ENCODE measurements at places on chromosomes 3 and 15. TPM values are rescaled to one million over a fixed set of nuclear protein-coding genes. Genes with fewer than 3 reads are reported as not detected.

FOXL2NB gene
- 6.2 TPM for total RNA-seq

HHLA2 gene
- 1.0 TPM for total RNA-seq

CIB1 gene
- 80.7 TPM for total RNA-seq

KIF7 gene
- 2.0 TPM for total RNA-seq

C3orf49 gene
- total RNA-seq, result not detected

ATP2B2 gene
- total RNA-seq, result 0.29 TPM

CYP1A1 gene
- 0.29 TPM for total RNA-seq

TM6SF1 gene
- 2.6 TPM for total RNA-seq

LTF gene
- total RNA-seq, result 0.59 TPM

FRG2C gene
- total RNA-seq, result not detected

EOMES gene
- total RNA-seq, result not detected

LDHAL6B gene
- not detected for total RNA-seq

GRCh38 chr3:45123030-45123429 is 23.1 kb downstream of the CDCP1 start:
- peak; percentile 73 for DNase-seq

DNA sequence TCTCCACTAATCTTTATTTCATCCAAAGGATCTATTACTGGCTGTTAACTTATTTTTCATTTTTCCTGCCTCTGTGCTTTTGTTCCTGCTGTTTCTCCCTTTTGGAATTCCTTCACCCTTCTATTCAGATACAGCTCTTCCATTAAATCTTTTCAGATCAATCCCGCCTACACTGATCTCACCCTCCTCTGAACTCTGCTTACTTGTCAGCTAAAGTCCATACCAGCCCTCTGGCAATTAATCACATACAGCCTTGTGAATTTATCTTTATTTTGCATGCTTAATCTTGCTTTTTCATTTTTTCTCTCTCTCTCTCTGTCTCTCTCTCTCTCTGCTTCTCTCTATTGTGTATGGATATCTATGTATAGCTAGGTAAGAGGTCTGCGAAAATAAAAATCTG is 100.8 kb upstream of the UMPS start:
- DNase-seq, result no peak

DNA sequence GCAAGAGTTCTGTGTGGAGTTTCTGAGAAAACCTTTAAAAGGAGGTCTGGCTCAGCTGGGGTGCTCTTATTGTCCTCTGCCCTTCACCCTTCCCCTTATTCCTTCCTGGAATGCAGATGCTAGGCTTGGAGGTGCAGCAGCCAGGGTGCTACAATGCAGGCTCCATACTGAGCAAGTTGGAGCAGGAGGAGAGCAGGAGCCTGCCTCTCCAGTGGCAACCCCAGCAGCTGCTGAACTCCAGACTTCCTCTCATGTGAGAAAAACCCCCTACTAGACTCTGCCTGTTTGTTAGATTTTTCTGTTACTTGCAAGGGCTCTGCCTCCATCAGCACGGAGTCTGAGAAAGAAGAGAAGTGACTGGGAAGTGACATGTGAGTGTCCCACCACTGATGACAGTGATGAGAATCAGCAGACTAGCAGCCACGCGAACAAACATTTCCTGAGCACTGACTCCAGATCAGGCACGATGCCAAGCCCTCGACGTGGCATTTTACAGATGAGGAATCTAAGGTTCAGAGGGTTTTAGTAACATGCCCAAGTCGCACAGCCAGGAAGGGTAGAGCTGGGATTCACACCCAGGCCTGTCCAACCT is 16.1 kb upstream of the RARRES1 start:
- DNase-seq, result no peak

GRCh38 chr15:50077176-50077575 is 41.9 kb downstream of the ATP8B4 start:
- DNase-seq, result no peak

DNA sequence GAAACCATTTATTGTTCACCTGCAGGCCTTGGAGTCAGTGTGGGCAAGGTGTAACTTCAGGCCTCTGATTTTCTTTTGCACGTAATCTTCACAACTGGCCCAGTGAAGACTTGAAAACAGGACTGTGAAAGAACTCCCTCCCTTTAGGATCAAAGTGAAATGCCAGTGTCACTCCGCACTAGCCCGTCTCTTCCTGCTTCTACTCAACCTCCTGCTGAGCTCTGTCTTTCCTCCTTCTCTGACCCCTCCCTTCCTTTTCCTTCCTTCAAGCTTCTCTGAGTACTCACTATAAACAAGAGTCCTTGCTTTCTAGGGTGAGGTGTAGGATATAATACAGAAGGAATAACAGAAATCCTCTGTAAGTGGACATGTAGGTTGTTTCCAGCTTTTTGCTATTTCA is 28.5 kb downstream of the TMEM41A start:
- no peak for DNase-seq

- no peak for DNase-seq
These were observed 2.4 kb downstream of the PML start for GRCh38 chr15:73996939-73997338.

GRCh38 chr3:30679045-30679444 is 72.6 kb downstream of the TGFBR2 start:
- DNase-seq, result no peak

DNA sequence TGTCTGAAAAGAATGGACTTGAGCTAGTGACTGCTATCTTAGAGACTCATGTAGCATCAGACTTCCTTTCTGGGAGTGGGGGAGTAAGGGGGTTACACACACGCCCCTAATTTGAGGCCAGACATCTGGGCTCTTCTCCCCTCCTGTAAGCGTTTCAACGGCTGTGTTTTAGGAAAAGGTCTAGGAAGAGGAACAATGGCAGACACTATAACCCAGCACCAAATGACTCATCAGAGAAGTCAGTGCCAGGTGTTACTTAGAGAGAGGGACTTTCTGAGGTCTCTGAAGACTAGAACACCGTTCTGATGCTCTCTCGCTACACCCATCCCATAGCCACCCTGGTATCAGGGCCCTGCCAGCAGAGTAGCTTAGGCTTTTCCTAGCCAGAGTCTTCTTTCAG is 65.5 kb downstream of the SSUH2 start:
- no peak for DNase-seq

DNA sequence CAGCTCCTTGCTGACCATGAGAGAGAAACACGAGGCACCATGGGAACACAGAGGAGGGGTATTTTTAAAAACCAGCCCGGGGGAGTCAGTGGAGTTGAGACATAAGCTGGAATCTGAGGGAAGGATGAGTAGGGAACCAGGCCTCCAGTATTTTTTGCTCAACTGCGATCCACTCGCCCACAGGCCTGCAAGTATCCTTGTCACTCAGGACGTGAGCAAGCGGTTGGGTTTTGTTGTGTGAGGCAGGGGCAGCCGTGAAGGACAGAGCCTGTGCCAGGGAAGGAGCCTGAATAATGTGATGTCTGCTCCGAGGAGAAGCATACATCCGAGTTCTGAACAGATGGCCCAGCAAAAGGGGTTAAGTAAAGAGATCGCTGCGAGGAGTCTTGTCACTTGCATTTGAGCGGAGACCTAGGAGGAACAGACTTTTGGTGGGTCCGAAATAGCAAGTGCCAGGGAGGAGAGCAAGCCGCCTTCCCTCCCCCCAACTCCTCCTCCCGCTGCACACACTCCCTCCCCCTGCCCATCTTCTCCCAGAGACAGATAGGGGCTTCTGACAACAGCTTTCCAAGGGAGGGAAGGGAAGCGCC is 20.4 kb upstream of the NTRK3 start:
- no peak for DNase-seq

DNA sequence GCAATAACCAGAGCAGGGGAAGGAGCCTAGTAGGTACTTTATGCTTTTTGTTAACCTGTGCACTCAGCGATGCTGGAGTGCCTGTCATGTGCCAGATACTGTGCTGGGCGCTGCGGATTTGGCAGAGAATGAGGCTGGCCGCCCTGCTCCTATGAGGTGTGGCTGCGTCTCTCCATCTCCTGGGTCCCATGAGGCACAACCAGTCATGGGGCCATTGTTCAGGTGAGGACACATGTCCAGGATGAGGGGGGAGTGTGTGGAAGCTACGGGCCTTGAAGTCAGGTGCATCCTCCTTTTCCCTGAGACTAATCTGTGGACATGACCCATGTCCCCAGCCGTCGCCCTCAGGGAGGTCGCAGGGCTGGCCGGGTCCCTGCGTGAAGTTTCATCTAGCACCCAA is 963 bp upstream of the TXNRD3 start:
- no peak for DNase-seq

DNA sequence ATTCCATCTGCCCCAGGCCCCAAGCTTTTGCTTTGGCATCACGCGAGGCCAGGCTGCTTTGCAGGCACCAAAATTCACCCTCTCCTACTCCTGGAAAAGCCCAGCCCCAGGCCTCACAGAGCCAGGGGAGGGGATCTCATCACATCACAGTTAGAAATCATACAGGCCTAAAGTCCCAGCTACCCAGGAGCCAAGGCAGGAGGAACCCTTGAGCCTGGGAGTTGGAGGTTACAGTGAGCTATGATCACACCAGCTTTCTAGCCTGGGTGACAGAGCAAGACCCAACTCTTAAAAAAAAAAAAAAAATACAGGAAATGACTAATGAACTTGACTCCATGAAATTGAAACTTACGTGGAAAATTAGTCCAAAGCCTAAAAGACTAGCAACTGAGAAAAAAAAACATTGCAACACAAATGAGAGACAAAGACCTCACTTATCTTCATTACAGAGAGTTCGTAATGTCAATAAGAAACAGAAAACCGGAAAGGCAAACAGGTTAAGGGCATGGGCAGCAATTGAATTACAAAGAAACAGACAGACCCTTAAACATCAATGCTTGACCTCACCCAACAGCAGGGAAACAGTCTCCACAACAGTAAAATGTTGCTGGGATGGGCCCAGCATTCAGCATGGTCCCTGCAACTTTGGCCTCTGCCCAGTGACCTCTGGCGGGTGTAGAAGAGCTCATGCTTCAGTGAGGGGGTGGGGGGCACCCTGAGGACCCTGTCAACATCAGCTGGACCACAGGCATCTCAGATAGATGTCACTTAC is 151.5 kb downstream of the LRRK1 start:
- peak; percentile 20 for DNase-seq

- no peak for DNase-seq
These were observed 19.9 kb upstream of the BFSP2 start for GRCh38 chr3:133379926-133380325.

DNA sequence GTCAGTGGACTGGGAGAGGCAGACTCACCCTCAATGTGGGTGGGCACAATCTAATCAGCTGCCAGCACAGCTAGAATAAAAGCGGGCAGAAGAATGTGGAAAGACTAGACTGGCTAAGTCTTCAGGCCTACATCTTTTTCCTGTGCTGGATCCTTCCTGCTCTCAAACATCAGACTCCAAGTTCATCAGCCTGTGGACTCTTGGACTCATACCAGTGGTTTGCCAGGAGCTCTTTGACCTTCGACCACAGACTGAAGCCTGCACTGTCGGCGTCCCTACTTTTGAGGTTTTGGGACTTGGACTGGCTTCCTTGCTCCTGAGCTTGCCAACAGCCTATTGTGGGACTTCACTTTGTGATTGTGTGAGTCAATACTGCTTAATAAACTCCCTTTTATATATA is 68.0 kb downstream of the CNTN3 start:
- no peak for DNase-seq

GRCh38 chr15:63526401-63526800 is 22.0 kb downstream of the USP3 start:
- DNase-seq, result no peak

DNA sequence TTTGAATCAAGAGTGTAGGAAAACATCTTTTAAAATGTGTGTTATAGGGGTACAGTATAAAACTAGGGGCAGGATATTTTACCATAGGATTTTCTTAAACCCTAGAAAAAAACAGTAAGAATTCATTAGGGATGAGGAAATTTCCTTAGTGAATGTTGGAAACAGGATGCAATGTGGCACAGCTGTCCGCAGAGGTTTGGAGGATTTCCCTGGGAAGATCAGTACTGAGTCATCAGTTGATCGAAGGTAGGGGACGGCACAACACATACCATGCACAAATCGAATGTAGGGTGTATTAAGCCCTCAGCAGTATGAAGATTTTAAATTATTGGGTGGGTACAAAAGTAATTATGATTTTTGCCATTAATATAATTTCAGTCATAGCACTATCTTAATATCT is 49.9 kb downstream of the FNDC3B start:
- no peak for DNase-seq

DNA sequence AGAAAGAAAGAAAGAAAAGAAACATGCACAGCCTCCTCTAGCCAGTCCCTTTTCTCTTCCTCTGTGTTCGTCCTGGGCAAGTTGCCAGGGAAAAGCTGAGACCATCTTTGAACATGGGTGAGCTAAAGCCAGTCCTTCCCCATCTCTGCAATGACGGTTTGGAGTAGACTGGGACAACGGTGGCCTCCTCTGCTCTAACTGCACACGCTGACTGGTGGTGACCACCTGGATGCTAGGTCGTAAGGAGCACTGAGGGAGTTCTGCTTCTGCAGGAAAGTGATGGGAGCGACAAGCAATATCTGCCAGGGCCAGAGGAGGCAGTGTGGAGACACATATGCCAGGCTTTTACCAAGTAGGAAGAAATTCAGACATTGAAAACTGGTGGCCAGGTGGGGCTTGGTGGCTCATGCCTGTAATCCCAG is 111.7 kb downstream of the NUP210 start:
- DNase-seq, result no peak

GRCh38 chr3:157311633-157312375 is 124.8 kb upstream of the PTX3 start:
- DNase-seq, result no peak

- no peak for DNase-seq
These were observed 11.9 kb downstream of the ANXA2 start for GRCh38 chr15:60385620-60386552.

DNA sequence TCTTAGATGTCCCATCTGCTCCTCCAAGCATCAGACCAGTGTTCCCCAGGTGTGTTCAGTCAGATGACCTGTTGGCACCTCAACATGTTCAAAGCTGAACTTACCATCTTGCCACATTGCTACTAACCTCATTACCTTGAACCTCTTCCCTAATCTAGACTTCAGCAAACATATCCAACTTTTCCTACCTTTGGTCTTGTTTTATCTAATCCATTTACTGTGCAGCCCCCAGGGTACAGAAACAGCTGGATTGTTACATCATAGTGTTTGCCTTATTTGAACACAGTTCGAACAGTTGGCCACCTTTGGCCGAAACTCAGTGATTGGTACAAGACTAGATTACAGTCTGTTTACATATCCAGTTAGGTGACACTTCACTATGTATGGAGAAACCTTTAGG is 36.1 kb upstream of the MCF2L2 start:
- DNase-seq, result no peak

DNA sequence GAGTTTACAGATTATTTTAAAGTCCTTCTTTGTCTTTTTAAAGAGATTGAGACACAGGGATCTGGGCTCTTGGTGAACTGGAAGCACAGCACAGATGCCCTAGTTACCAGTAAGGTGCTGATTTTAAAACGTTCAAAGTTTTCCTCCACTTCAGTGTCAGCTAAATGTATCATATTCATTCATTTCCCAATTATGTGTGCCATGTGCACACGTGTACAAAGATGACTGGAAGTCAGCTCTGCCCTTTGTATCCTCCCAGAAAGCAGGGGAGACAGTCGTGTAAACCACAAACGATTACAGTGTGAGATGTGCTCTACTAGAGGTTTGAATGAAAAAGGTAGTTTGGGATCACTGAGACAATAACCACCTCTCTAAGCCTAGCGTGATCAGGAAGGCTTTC is 730 bp downstream of the ZKSCAN7 start:
- no peak for DNase-seq

Measured in uterus (tissue), 4 donors.